Activated naive CD4-positive, alpha-beta T cell treated with Interleukin-2 at 50 U/mL for 16 hours (primary cell): ENCODE measurements at places on chromosomes 6 and 20.

DNA sequence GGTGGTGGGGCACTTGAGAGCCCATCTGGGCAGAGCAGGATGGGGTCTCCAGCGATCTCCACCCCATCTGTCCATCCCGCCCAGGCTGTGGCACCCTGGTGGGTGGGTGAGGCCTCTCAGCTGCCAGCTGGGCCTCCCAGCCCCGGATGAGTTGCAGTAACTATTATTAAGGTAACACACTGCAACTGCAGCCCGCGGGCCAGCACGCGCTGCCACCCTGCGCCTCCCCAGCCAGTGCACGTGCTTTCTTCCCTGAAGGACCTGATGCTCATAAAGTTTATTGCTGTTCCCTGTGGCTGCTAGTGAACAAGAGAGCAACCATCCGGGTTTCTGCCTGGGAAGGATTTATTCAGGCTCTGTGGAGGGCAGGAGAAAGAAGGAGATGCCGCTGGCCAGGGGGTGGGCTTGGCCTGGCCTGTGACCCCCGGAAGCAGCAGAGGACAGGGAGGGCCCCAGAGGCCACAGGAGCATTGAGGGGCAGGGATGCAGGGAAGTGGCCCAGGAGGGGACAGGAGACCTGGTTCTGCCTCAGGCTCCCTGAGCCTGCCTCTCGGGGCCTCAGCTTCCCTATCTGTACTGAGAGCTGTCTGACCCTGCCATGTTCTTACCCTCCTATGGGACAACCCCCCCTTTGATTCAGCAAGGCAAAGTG, 1.7 kb downstream of the IP6K3 start:
- no peak for DNase-seq

DNA sequence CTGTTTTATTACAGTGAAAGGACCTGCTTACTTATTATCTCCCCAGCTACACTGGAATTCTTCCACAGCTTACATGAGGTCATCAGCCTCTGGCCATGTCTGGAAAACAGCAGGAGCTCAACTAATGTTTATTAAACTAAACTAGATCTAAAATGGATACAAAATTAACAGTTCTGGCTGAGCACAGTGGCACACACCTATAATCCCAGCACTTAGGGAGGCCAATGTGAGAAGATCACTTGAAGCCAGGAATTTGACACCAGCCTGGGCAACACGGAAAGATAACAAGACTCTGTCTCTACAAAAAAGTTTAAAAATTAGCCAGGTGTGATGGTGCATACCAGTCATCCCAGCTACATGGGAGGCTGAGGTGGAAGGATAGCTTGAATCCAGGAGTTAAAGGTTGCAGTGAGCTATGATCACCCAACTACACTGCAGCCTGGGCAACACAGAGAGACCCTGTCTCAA, 220.8 kb upstream of the MARCKS start:
- DNase-seq = no peak

DNA sequence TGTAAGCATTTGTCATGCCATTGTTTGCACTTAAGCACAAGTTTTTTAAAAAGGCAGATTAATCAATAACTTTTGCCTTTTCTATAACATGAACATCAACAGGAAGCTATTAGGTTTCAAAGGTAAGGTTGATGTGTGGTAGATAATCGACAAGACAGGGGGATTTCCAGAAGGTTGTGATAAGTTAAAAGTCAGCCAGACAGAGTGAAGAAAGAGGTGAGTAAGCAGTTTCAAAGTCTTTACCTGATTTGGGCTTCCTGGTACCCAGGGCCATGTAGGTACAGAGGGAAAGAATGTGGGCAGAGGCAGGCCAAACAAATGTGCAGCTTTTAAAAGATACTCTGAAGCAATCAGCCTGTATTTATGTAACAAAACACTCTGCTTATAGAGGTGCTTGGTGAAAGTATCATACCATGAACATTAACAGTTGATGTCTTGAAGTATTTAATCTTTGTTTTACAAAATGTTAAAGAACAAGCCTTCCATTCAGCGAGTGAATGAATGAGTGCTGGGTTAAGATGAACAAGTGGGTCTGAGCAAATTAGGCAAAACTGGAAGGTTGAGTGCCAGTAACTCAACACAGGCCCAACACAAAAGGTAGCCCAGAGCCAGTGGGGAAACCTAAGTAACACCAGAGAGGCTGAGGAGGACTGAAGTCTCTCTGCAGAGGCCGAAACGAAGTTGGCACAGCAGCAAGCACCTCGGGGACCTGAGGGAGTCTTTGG, 60.2 kb downstream of the LRRC1 start:
- no peak for DNase-seq

DNA sequence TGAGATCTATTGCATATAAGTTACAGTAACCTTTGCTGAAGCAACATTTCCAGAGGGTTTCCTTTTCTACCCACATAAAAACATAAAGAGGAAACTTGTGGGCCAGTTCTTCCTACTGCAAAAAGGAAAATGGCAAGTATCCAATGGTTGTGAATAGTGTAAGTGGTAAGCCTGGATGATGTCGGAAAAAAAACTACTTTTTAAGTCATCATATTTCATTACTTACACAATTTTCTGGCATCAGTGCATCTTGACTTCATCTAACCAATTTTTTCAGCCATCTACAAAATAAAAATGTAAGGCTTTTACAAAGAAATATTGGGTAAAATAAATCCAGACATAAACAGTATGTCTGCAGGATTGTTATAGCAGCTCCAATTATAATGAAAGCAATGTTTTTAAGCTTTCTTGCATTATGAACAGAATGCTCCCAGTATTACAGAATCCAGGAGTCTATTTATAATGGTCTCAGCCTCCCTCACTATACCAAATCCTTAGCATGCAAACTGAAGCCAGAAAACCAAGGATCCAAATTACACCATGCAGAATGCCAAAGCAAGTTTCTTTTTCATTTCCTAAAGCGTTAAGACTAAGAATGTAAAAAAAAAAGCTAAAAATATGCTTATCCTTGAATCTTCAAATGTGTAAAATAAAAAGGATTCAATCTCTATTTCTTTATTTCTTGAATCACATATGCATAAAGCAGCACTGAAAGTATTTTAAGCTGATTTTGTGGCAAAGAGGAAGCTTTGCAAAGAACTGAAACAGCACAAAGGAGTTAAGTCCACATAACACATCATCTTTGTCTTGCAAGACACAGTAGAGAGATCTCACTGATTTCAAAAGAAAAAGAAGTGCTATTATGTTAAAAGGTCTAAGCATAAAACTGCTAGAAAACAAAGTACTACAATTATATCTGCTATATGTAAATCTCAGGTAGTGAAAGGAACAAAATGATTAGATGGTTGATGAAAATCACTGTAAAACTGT, 126.8 kb upstream of the HMGCLL1 start:
- no peak for DNase-seq

DNA sequence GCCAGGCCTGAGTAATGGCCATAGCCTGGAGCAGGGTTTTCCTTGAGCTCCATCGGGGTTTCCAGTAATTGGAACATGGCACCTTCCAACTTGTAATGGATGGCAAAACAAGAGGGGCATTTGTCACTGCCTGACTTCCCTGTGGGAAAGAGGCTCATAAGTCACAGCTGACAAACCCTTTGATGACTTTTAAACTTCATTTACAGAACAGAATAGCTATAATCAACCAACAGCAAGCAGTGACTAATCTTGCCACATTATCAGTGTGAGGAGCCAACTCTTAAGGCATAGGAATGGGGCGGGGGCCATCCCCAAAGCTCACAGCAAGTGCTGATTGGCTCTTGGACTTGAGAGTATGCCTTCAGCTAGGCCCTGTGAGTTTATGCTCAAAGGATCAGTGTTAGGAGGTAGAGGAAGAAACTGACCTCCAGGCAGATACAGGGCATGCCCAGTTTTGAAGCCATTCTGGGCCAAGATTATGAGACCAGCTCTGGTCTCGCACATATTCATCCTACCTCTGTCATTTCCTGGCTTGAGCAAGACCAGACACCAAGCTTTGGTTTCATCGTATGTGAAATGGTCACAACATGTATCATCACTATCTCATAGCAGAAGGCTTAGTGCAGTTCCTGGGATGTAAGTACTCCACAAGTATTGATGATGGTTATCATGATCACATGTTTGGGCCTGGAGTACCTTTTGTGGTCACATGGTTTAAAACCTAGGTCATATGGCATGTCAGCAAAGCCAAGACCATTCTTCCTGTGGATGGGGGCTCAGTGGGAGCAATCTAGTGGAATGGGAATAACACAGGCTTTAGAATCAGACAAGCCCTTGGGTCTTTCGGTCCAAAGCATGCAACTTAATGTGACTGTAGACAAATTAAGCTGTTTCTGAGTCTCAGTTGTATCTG, 49.2 kb downstream of the EIF2S2 start:
- no peak for DNase-seq

DNA sequence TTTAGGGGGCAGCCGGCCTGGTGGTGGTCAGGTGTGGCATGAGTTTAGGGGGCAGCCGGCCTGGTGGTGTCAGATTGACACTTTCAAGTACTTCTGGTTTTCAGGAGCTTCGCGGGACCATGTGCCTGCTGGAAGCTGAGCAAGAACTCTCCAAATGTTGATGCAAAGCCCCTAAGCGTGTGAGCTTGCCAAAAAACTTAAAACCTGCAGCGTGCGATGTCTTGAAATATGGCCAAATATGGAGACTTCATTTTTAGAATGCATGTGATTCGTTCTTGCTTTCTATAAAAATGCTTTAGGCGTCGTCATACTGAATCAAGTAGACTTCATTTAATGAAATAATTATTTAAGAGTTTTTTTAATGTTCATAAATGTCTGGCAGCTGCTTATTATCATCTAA, 149.4 kb downstream of the SMOC2 start:
- no peak for DNase-seq

DNA sequence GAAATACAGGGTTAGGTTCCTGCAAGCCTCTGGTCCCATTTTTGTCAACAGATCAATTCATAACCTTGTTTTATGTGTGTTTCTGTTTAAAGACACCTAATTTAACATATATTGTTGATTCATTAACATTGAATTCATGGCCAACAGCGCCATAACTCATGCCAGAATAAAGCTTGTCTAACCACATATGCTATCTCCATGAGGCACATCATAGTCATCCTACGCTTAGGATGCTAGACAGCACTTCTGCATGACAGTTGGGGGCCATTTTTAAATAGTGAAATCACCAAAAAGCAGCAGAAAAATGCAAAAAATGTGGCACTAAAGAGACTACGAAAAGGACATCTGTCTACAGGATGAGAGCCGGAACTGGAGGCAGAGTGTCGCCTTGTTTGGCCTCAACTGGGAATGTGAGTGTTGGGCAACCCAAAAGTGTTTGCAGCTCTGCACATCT, 37.9 kb downstream of the TRAM2 start:
- DNase-seq = no peak

DNA sequence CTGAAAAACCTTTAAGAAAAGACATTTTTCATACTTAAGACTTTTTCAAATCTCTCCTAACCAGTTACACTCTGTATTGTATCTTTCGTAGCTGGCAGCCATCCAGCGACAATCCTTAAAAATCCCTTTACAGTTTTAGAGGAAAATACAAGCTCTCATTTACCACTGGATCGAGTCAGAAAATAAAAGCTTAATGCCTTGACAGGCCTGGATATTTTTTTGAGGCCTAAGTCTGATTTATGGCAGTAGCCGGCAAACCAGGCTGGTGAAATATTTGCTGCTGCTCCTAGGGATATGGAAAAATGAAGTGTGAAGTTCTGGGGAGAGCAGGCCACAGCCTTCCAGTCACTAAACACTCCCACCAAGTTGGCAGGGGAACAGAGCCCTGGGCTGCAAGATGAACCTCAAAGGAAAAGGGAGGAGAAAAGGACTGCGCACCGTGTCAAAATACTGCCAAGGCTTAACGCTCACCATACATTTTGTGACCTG, 213.0 kb upstream of the SUPT3H start:
- no peak for DNase-seq

DNA sequence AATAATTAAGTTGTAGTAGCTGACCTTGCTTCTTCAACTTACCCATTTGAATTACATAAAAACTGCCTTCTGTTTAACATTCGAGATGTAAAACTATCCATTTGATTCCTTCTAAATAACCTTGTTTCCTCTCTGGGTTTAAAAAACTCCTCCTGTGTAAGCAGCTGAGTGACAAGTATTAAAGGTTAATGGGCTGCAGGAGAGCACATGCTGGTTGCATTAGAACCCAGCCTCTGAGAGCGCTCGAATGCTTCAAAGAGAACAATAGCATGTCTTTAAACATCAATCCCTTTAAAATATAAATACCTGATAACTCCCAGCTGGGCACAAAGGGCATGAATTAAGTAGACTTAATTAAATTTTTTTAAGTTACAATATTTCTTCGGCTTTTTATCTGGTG, 215.8 kb downstream of the EYA4 start:
- no peak for DNase-seq

DNA sequence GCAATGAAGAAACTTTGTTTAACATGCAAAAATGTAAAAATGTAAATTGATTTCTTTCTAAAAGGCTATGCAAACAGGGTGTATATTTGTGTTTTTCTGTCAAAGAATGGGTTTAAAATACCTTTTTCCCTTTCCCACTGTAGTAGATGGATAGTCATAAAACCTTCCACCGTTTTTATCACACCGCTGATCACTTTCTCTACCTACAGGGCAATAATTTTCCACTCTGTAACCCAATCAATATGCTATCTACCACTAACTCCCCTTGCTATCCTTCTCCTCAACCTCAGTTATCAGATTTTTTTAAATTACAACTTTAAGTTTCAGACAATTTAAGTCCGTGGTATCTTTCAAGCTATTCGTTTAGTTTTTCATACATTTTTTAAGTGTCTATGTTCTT, 91.4 kb upstream of the ARID1B start:
- DNase-seq = no peak

DNA sequence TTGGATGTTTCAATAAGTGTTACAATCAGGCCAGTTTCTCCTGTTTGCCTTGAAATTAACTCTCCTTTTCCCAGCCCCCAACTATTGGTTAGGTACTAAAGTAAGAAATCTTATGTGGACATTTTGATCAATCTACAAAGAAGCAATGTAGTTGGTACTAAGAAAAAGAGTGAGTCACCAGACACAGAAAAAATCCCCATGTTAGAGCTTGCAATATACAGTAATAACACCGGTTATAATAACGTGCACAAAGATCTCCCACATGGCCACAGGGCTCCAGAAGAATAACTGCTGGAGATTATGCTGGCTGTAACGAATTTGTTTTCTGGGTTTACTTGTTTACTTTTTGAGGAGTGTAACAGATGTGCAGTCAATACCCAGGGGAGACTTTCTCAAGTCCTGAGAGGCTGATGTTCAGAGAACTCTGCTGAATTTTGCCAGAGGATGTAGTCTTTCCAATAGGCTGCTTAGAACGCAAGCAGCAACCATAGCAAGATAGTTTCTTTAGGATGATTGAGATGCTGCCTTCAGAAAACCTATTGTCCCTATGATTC, 166.2 kb upstream of the SPACA1 start:
- no peak for DNase-seq

GRCh38 chr6:144223686-144224085, 61.4 kb upstream of the UTRN start:
- no peak for DNase-seq

- no peak for DNase-seq
Measured at GRCh38 chr6:149642829-149643580, 5.5 kb downstream of the KATNA1 start.

- no peak for DNase-seq
Measured at GRCh38 chr6:5706124-5707033, 300.3 kb downstream of the NRN1 start.
